ENCODE measurements at places on chromosomes 13 and 19. TPM values are rescaled to one million over a fixed set of nuclear protein-coding genes. Genes with fewer than 3 reads are reported as not detected.

CAPN12 gene
- polyA plus RNA-seq: 10.6 TPM

ZNF540 gene
- 4.9 TPM for polyA plus RNA-seq

GPR12 gene
- polyA plus RNA-seq: 0.11 TPM

RFX1 gene
- polyA plus RNA-seq: 9.3 TPM

TMPRSS9 gene
- polyA plus RNA-seq: 0.17 TPM

PRSS57 gene
- not detected for polyA plus RNA-seq

Measured in left renal pelvis (tissue), 4 donors.